ENCODE measurements at places on chromosomes 5 and 9.

DNA sequence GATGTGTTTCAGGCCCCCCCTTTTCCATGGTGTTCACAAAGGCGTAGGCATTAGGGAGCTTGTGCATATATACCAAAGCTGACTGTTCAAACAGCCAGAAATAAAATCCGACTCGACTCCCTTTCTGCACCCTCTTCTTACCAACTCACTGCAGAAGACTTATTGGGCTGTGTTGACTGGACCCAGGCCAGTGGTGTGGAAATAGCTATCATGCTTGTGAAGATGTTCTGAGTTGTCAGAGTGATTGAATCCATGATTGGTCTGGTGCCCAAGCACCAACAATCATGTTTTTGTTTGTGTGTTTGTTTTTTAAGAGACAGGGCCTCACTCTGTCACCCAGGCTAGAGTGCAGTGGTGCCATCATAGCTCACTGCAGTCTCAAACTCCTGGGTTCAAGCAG lies 21.6 kb downstream of the TJP2 start:
- DNase-seq, result no peak

- DNase-seq, result no peak
Measured at GRCh38 chr5:132905938-132906337, 32.5 kb downstream of the LEAP2 start.

DNA sequence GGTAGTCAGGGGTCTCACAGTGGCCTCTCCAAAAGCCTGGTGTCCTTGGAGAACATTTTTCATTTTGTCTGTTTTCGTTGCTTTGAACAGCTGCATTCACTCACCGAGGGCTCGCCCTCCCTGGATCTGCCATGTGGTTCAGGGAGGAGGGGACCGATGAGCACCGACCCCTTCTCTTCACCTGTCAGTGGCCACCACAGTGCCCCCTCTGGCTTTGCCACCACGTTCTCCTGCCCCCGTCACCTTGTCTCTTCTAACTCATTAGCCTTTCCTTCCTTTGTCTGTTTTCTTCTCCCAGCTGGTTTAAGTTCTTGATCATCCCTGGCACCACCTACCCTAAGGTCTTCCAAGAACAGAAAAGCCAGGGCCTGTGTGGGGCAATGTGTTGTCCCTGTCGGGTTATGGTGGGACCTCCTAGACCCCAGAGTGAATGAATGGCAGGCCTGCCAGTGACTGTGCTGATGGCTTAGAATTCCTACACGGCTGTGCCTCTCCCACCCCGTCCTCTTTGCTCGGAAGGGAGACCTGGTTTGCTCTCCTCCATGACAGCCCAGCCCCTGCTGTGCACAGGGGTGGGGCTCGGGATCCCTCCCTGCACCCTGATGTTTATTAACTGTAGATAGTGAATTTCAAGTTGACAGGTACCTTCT lies 90.0 kb downstream of the ANKRD33B start:
- no peak for DNase-seq

DNA sequence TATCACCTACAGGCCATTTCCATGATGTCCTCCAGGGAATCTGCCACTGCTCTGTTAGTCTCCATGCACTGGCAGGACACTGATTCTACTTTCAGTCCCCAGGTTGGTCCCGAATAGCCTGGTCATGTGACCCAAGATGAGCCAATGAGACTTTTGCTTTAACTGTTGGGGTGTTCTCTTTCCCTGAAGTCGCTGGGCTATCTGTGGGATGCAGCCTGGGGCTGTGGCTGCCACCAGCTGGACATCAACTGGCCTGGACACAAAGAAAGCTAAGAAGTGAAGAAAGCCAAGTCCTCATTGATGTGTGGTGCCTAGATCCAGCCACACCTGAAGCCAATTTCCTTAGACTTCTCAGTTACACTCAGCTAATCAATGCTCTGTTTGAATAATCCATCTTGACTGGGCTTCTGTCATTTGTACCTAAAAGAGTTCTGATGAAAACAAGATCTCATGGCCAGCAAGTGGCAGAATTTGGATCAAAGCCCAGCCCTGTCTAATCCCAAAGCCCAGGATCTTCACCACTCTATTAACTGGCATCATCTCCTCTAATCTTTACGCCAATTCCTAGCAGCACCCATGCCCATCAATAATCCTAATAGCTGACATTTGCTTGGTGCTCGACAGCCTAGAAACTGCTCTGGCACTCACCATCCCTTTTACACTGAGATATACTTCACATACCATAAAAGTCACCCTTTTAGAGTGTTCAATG lies 37.0 kb downstream of the SH3PXD2B start:
- DNase-seq, result no peak

- no peak for DNase-seq
Measured at GRCh38 chr9:120214332-120214731, 365.6 kb downstream of the CDK5RAP2 start.

DNA sequence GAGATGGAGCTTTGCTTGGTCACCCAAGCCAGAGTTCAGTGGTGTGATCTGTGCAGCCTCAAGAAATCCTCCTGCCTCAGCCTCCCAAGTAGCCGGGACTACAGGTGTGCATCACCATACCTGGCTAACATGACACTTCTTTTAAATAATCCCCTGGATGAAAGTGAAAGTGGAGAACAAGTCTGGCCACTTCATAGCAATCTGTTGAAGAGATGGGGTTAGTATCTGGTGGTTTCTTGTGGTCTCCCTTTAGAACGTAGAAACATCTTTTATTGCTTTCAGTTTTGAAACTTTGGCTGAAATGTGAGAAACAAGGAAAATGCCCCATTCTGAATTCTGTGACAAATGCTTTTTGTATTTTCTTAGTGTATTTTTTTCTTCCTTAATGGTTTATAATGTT lies 452.5 kb upstream of the RIOK2 start:
- DNase-seq, result no peak

DNA sequence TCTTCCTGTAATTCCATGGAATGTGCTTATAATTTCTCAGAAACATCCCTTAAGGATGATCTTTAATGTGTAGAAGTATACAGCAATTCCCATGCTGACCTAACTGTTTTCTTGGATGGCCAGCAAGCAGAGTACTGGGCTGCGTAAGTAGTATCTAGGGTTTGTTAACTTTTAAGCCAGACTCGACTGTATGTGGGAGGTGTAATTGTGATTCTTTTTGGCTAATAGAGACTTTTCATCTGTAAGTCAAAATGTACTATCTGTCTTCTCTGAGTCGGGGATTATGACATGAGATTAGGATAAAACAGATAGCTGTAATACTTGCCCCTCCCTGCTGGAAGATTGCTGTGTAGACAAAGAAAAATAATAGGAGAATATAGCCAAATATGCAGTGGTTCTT lies 169.3 kb downstream of the SGCD start:
- no peak for DNase-seq

- DNase-seq, result no peak
Measured at GRCh38 chr9:100150214-100150613, 51.2 kb downstream of the INVS start.

DNA sequence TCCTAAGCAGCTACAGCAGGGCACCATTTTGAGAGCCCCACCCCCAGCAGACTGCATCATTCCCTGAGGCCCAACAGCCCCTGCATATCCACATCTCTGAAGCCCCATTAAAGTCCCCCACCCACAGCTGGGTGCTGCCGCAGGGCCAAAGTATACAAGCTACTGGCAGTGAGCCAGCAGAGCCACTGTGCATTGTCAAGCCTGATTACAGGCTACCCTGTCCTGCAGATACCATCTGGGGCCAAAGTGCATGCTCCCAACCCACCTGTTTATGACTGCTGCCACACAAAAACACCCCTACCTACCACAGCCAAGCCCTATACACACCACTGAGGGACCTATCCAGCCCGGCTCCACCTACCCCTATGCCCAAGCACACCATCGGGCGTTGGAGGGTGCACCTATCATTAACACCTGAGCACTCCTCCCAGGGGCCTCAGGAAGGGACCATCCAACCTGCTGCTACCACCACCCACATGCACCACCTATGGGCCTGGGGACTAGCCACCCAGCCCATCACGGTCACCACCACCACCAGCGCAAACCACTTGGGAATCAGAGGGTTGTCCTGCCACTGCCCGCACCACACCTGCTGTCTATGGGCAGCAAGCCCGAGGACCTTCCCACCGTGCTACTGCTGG lies 105.0 kb downstream of the PLPP1 start:
- DNase-seq, result no peak

- no peak for DNase-seq
Measured at GRCh38 chr9:137784046-137784445, 93.5 kb upstream of the CACNA1B start.

GRCh38 chr5:149561848-149562247 lies 10.6 kb upstream of the CSNK1A1 start:
- no peak for DNase-seq

- no peak for DNase-seq
Measured at GRCh38 chr5:157703736-157704135, 27.5 kb upstream of the THG1L start.

- DNase-seq, result no peak
Measured at GRCh38 chr9:88403340-88403739, 15.1 kb downstream of the SPIN1 start.

DNA sequence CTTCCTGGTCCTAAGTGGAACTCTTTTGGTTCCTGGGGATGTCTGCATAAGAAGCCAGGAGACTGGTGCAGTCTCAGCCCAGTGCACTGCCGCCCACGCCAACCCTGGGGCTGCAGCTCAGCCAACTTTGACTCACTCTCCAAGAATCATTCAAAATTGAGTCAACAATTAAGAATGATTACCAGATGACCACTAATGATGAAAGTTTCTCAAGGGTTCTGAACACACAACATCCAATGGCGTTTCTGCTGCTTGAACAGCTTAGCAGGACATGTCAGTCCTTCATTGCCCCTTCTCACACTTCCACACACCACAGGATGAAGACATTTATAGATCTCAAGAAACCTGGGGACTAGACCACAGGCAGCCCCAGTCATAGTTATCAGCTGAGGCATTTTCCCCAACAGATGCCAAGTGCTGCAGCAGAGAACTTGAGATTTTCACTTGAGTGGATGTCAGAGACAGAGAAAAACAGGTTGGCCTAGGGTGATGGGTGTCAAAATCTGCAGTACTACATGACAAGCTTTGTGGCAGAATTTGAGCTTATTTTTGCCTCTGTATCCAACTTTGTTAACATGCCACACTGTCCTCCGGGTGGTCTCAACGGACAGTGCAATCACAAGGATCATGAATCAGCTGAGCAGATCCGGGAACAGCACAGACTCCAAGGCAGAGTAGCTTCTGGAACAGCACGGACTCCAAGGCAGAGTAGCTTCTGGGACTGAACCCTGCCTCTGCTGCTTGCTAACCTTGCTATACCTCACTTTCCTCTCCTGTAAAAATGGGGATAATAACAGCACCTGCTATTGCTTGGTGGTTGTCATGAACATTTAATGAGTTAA lies 356.1 kb downstream of the SPOCK1 start:
- DNase-seq, result no peak

GRCh38 chr9:20650313-20650712 lies 28.0 kb upstream of the MLLT3 start:
- no peak for DNase-seq

DNA sequence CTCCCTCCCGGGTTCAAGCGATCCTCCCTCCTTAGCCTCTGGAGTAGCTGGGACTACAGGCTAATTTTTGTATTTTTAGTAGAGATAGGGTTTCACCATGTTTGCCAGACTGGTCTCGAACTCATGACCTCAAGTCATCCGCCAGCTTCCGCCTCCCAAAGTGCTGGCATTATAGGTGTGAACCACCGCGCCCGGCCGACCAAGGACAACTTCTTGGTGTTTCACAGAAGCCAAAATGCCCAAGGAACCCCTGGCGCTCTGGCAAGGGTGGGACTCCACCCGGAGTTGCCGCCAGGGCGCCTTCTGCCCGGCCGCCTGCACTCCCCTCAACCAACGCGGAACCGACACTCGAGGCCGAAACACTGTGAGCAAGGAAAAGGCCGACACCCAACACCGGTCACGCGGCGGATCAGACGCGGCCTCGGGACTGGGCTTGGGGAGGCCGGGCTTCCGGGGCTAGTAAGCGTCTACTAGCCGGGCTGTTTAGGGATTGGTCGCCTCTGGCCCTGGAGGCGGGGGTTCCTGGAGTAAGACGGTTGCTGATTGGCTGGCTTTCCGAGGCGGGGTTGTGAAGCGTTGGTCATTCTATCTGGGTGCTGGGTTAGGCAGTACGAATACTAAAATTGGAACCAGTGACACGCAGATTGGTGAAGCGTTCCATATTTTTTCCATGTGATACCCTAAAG lies 7.7 kb upstream of the CFAP157 start:
- peak; percentile 96 for DNase-seq

DNA sequence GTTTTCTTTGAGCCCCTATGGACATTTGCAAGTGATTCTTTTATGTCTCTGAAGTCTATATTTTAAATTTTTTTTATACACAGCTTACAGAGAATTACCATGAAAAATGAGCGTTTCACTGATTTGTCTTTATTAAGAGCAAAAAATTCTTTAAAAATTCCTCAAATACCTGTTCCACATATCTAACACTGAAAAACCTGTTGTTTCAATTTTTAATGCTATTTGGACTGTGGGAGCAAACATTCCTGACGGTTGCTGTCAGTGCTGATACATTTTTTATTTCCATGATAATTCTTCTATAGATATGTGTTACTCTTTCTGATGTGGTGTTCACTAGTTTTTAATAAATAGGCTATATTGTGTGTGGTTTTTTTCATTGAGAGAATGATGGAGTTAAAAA lies 199.8 kb downstream of the GDNF start:
- no peak for DNase-seq

- DNase-seq, result peak; percentile 82
Measured at GRCh38 chr9:112037281-112038016, 137.6 kb downstream of the SUSD1 start.

DNA sequence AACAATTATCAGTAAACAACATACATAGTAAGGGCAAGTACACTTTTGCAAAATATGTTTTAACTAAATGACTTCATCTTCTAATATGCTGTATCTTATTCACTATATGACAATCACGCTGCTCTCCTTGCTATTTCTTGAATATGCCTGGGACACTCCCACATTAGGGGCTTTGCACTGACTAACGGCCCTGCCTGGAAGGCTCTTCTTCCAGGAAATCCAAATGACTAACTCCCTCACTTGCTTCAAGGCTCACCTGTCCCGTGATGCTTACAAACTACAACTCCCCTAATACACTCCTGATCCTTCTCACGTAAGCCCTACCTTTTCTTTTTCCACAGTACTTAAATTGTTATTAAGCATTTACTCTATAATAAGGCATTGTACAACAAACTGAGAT lies 10.6 kb downstream of the ERP44 start:
- DNase-seq, result no peak

GRCh38 chr5:76495870-76496269 lies 92.8 kb downstream of the IQGAP2 start:
- no peak for DNase-seq

GRCh38 chr5:147763791-147764525 lies 18.6 kb downstream of the JAKMIP2 start:
- DNase-seq, result no peak

DNA sequence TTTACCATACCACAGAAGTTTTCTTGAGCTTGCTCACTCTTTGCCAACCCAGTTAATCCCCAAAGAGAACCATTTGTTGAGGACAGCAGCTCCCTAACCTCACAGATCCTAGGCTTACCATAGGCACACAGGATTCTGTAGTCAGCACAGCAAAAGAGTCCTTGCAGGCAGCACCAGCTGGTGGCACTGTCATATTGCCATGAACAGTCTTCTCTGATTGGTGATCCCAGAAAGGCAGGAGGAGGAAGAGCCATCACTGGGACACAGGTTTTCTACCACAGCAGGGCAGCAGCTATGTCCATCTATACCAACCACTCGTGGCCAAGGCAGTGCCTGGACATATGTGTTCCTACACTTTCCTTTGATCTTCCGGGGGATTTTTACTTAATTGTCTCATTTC lies 297.1 kb upstream of the CD180 start:
- no peak for DNase-seq
